ENCODE measurements at places on chromosomes 4 and X. TPM values are rescaled to one million over a fixed set of nuclear protein-coding genes. Genes with fewer than 3 reads are reported as not detected.

GPR119 gene
- total RNA-seq = not detected

EGFL6 gene
- not detected for total RNA-seq

NIPAL1 gene
- total RNA-seq = 10.1 TPM

CD38 gene
- total RNA-seq = 6.4 TPM

FRMPD3 gene
- 7.9 TPM for total RNA-seq

PLK4 gene
- total RNA-seq = 2.9 TPM

MND1 gene
- total RNA-seq = not detected

IGFBP7 gene
- 2,581 TPM for total RNA-seq

FAM47A gene
- total RNA-seq = not detected

TMEM165 gene
- total RNA-seq = 198 TPM

DNA sequence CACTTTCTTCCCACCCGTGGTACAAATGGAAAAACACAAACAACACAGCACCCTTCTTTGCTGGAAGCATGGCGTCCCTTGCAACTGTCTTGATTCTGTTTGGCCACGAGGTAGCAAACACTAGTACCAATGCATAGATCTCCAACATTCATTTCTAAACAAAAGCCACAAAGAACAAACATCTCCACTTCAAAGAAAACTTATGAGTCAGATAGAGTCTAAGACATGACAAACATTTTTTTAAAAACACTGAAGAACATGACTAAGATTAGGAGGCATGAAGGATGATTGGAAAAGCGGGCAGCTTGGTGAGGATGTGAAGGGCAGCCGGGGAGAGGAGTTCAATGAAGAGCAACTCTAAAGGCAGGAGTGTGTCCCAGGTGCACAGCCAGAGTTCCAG, 197.6 kb upstream of the FAM9B start:
- no peak for DNase-seq

- peak; percentile 78 for DNase-seq
These were observed 36.9 kb downstream of the SORBS2 start for GRCh38 chr4:185774845-185775680.

DNA sequence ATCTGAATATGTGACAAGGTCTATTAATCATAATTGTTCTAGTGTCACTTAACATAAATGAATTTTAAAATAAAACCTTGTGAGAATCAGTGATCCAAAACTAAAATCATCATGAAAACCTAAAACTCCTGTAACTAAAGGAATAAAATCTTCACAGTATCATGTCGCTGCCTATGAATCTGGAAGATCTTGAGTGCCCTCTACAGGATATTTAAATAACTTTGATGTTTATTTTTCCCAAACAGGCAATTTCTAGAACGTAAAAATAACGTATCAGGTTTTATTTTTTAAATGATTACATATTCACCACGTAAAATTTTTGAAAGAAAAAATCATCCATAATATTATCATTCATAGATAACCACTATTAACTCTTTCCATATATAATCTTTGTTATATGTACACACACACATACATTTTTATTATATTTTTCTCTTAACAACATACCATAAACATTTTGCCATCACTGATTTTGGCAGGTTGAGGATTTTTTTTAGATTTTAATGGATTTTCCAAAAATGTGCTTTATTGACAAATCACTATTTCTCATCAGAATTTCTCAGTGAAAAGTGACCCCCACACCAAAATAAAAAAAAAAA, 79.6 kb downstream of the COMMD8 start:
- DNase-seq = no peak

- peak; percentile 31 for DNase-seq
These were observed 564 bp downstream of the FAM149A start for GRCh38 chr4:186104890-186105646.

GRCh38 chr4:108029016-108029720, 39.5 kb downstream of the HADH start:
- DNase-seq = no peak

- DNase-seq = no peak
These were observed 36.8 kb downstream of the RAP1GDS1 start for GRCh38 chr4:98298022-98298421.

- DNase-seq = no peak
These were observed 511.4 kb upstream of the DIPK2B start for GRCh38 chrX:45712067-45712466.

GRCh38 chr4:40575846-40576245, 53.8 kb downstream of the RBM47 start:
- no peak for DNase-seq

DNA sequence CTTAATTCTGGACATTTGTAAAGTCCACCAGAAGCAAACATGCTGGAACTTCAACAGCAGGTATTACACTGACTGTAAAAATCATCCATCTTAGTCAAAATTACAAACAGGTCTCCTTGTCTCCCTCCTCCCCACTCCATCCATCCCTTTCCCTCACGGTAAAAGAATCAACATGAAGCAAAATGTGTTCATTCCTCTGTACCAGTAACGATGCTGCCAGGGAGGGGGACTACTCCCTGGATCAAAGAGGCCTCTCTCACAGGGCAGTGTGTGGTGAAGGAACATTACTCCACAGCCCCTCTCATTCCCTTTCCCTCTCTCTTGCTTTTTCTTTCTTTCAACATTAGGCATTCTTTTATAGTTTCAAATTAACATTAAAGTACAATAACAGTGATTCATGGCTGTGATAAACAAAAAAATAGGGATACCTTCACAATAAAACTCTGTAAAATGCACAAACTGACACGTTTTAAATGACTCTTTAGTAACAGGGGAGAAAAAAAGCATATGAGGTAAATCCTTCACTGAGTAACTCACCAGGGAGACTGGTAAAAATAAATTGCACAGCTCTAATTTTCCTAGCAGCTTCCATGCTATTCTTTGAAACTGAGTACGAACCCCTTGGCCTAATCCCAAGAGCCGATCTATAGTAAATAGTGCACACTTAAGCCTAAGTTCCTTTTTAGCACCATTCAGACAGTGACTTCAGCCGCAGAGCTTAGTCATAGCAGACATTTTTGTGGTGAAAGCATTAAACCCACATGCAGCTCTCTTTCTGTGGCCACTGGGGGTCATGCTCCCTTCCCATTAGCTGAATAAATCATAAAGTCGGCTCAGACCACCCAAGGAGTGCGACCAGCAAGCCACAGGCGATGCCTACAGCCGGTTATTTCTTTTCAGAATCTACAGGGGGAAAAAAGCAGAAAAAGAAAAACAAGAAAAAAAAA, 215.6 kb upstream of the GYPA start:
- no peak for DNase-seq

DNA sequence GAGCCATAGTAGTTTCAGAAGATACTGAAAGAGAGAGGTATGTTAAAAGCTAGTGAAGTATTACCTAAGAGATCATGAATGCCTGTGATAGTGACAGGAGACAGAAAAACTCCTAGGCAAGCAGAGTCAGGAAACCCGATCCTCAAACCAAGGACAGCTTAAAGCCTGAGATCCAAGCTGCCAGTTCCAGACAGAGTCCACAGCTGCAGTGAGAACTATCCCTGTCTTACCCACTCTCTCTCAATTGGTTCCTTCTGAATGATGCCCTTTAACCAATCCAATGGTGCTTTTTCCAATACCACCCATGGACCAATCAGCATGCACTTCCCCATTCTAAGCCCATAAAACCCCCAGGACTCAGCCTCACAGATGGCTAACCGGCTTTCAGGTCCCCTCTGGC, 90.4 kb upstream of the PCDH10 start:
- DNase-seq = no peak

DNA sequence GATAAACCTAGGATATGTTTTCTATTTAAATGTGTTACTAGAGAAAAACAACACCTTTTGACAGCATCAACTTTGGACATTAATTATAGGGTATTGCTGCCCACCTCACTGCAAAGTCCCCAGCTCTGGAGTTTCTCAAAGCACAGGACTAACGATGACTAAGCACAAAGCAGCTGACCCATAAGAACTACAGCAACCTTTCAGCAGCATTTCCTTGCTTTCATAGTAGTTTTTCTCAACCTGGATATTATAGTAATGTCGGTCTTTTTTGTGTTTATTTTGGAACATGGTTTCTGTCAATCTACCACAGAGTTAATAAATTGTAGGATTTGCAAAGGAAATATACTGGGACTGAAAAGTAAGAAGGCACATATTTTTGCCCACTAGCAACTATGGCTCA, 21.5 kb downstream of the HHIP start:
- no peak for DNase-seq

DNA sequence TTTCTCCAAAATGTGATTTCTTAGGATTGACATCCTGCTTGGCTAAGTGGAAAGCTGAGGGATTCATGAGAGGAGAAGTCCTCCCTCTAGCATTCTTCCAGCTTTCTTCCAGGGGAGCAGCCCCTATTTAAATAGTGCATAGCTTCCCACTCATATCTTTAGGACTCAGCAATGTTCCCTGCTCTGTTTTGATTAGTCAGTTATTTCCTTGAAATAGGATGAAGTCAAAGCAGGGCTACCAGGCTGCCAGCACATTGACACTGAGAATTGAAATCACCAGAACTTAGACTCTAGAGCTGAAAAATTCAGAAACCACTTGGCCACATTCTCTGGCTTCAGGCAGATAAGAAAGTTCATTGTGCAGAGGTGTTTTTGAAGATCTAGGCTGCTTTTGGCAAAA, 74.7 kb upstream of the SMAD1 start:
- no peak for DNase-seq

DNA sequence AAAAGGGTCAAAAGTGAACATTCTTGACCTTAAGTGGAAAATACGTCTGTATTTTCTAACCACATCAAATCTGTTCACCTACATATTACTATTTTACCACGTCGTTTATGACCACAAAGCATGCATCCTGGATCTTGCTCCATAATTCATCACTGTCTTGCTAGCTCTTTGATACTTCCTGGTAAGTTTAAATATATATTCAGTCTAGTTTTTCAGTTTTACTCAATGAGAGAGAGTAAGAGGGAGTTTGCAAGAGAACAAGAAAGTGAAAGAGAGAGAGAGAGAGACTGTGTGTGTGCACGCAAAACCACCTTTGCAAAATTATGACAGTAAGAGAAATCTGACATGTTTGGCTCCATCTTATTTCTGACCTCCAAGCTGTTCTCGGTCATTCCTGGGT, 173.7 kb upstream of the GALNTL6 start:
- no peak for DNase-seq

- no peak for DNase-seq
These were observed 133.8 kb downstream of the ZC4H2 start for GRCh38 chrX:64842492-64842891.

DNA sequence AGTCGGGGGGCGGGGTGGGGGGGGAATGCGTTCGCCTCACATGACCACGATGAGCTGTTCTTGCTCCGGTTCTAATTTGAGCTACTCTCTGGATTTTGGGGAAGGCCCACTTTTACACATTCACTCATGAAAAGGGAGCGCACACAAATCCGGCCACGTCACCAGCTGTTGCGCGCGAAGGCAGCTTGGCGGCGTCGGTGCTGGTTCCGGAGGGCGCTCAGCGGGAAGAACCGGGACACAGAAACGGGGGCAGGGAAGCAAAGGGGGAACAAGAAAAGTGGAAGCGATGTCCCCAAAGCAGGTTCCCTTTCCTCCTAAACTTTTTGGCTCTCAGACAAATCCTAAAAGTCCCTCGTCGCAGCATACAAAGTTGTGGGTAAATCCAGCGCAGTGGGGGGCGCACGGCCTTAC, 605 bp downstream of the ANXA5 start:
- DNase-seq = peak; percentile 78

GRCh38 chrX:49039598-49040375, 3.4 kb downstream of the TFE3 start:
- DNase-seq = peak; percentile 87

DNA sequence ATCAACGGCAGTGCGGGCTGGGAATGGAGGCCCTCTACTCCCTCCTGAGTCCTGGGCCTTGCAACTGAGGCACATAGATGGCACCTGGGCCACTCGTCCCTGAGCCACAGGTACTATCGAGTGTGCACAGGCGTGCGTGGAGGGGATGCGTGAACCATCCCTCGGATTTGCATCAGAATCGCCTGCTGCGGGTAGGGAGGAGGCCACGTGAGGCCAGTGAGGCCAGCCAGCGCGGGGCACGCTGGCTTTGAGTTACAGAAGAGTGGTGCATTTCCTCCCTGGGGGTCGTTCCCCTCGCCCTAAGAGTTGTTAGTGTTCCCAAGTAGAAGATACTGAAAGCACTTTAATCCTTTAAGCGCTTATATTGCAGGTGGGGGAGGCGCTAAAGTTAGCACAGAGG, 10.6 kb downstream of the ZFP92 start:
- DNase-seq = no peak

DNA sequence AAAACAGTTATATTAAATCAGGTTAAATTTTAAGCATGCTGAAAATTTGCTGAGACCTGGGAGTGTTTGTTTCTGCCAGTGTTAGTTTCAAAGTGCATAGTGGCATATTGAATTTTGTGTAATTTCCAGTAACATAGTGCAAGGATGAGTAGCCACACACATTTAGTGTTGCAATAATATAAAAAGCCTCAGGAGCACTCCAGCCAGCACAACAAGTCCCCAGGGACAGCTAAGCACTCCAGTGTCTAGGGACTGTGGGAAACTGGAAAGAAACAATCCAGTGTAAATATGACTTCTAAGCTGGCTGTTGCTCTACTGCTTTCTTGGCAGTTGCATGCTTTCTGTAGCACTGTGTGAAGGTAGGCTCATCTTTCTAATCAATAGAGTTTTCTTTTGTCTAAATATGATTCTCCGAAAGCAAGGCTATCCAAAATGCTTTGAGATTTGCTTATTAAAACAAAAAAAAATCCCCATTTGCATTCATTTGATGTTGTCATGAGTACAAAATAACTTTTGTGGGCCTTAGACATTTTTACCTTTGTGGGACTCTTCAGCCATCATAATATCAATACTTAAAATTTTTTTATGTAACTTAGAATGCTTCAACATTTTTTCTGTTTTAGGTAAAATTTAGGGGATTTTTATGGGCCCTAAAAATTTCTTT, 24.2 kb upstream of the CXCL2 start:
- DNase-seq = peak; percentile 73

DNA sequence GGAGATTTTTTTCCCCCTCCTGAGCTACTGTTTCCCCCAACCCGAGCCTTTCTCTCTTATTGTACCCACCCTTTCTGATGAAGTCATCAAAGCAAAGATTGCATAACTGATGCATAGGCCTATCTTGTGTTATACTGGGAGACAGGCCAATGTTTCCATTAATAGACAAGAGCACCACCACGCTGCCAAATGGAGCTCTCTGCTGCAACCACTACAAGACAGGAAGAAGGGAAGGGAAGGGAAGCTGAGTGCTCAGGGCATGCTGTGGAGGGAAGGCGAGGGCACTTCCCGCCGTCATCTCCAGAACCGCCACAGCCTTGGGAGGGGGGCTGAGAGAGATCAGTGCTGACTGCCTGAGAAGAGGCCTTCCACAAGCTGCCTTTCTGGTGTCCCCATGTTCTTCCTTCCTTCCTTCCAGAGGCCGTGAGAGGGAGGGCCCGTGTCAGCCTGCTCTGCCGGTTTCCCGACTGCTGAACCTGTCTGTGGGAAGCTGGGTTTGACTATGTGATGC, 75.0 kb downstream of the MGST2 start:
- DNase-seq = peak; percentile 46

- no peak for DNase-seq
These were observed 41.0 kb downstream of the PRPS1 start for GRCh38 chrX:107669261-107669660.

DNA sequence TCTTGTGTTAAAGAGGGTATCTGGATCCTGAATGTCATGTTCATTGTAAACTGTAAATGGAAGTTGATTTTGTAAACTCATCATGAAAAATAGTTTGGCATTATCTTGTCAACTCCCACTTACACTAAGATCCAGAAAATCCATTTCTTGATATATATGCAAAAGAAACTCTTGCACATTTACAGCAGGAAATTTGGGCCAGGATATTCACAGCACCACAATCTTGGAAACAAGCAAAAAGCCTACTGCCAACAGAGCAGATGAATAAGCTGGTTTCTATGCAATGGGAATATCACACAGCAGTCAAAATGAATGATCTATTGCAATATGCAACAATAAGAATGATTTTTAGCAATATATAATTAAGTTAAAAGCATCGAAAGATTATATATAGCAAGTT, 8.6 kb downstream of the GABRA4 start:
- DNase-seq = no peak
